ENCODE measurements at places on chromosomes 3 and 15.

DNA sequence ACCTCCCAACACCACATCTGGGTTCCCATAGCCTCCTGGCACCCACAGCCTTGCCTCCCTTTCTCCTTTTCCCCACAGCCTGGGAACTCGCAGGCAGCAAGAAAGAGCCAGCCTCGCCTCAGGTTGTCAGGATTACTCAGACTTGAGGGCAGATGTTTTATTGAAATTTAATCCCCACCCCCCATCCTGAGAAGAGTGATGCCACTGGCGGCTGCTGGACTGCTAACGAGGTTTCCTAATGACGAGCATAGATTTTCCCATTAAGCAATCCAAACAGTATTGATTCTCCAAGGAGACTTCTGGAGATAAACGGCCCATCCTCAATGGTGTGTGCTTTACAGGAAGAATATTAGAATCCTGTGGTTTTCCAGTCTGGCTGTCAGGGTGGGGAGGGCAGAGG, 13.7 kb downstream of the SHF start:
- DNase-seq, result no peak

- DNase-seq, result no peak
Measured at GRCh38 chr3:183430325-183430957, 2.0 kb upstream of the MCF2L2 start.

GRCh38 chr3:9935966-9936510, 2.4 kb downstream of the CRELD1 start:
- no peak for DNase-seq

- no peak for DNase-seq
Measured at GRCh38 chr3:160675566-160676124, 1.3 kb upstream of the ARL14 start.

GRCh38 chr3:83928391-83928790, 1030.4 kb upstream of the CADM2 start:
- DNase-seq, result no peak

DNA sequence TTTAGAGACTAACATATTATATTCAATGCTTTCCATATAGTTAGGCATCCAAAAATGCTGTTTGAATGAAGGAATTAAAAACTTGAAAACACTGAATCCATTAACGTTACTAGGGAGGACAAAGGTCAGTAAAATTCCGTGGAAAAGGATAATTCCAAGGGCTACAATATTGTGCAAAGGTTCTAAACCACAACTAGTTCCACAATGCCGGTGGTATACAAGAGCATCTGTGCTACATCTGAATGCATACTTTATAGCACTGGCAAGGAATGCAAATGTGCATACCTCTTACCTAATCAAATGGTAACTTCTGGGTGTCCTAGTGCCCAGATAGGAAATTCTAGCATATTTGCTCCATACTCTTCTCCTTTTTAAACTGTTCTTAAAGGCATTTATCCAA, 2.2 kb downstream of the ICE2 start:
- DNase-seq, result no peak

DNA sequence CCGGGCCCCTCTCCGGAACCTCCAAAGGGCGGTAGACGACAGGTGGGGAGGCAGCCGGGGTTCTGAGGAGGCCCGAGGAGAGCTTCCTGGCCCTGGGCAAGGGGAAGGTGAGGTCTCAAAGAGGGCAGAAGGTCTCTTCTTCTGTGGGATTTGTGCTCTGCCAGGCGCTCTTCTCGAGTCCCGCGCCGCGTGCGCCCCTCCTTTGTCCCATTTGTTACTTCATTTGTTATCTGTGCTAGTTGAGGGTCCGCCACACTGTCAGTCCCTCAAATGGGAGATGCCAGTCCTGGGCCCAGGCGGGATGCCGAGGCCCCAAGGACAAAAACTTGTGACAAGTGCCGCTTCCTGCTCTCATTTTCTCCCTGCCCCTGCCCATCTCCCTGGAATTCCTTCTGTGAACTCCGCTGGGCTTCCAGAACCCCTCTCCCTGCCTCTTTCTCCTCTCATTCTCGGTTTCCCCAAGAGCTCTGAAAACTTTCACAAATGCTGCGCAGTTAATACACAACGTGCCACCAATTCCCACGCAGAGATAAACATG, 1.5 kb downstream of the ST8SIA2 start:
- no peak for DNase-seq

GRCh38 chr3:58578873-58579272, 1.7 kb upstream of the FAM107A start:
- DNase-seq, result no peak

DNA sequence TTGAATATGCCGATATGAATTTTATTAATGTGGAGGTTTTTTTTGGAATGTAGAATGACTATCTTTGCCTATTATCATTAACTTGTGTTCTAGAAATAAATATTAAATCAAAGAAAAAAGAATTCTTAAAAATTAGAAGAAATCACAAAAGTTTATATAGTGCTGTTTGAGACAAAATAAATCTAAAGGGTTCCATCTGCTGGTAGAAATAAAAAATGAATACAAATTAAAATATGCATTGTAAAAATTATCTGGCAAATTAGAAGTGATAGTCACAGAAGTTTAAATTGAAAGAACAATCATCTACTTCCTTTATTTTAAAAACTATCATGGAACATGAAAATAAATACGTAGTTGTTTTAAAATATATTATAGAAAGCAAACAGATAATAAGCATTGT, 22.7 kb upstream of the ZBTB20 start:
- no peak for DNase-seq

GRCh38 chr3:50672656-50673055, 2.1 kb upstream of the DOCK3 start:
- DNase-seq, result no peak

DNA sequence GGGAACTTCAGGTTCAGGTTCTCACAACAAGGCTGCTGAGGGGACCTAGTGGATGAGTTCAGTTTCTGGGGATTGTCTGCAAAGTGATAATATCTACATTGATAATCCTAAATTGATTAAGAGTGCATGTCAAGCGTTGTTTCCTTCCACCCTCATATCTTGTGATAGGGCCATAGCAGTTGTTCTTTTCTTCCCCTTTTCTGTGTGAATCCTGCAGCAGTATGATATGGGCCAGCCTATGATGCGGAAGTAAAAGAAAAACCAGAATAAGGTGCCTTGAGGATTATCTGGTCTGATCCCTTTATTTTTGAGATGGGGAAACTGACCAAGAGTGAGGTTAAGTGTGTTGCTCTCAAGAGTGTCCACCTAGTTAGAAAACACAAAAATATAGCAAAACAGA, 86.2 kb downstream of the MITF start:
- DNase-seq, result no peak

DNA sequence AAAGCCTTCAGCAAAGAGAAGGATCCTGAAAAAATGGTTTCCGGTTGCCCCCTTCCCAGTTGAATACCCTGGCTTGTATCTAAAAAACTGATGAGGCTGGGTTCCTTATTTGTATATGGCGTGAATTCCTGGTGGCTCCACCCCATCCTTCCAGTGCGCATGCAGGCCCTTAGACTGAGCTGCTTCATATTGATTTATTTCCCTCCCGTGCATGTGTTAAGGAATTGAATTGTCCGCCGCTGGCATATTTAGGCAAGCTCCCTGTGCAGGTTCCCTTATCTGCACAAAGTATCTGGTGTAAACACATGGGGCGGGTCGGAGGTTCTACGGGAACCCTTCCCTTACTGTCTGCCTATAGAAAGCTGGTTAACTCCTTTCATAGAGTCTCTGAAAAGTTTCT, 362.4 kb downstream of the FEZF2 start:
- no peak for DNase-seq

DNA sequence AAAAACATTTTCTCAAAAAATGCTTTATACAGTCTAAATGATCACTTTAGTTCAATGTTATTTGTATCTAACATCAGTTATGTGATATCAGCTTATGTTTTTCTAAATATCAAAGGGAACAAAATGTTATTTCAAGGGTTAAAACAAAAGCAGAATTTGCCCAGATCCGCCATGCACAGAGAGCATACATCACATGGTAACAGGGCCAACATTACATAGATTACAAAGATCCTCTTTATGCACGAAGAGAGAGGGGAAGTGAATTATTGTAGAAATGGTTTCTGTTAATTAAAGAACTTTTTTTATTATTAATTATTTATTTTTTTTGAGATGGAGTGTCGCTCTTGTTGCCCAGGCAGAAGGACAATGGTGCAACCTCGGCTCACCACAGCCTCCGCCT, 100.8 kb upstream of the MME start:
- DNase-seq, result no peak

- no peak for DNase-seq
Measured at GRCh38 chr3:150341891-150342290, 66.2 kb upstream of the TSC22D2 start.

GRCh38 chr3:35760146-35760545, 120.8 kb downstream of the ARPP21 start:
- DNase-seq, result no peak

GRCh38 chr15:101242160-101242998, 9.5 kb downstream of the CHSY1 start:
- DNase-seq, result peak; percentile 16

- DNase-seq, result no peak
Measured at GRCh38 chr3:186467969-186468368, 76.2 kb downstream of the CRYGS start.

DNA sequence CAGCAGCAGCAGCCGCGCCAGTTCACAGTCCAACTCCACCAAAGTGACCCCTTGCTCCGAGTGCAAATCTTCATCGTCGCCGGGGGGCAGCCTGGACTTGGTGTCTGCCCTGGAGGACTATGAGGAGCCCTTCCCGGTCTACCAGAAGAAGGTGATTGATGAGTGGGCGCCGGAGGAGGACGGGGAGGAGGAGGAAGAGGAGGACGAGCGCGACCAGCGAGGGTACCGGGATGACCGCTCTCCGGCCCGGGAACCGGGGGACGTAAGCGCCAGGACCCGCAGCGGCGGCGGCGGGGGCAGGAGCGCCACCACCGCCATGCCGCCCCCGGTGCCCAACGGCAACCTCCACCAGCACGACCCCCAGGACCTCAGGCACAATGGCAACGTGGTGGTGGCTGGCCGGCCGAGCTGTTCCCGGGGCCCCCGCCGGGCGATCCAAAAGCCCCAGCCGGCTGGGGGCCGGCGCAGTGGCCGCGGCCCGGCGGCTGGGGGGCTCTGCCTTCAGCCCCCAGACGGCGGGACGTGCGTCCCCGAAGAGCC, 224.1 kb upstream of the IL12A start:
- no peak for DNase-seq

DNA sequence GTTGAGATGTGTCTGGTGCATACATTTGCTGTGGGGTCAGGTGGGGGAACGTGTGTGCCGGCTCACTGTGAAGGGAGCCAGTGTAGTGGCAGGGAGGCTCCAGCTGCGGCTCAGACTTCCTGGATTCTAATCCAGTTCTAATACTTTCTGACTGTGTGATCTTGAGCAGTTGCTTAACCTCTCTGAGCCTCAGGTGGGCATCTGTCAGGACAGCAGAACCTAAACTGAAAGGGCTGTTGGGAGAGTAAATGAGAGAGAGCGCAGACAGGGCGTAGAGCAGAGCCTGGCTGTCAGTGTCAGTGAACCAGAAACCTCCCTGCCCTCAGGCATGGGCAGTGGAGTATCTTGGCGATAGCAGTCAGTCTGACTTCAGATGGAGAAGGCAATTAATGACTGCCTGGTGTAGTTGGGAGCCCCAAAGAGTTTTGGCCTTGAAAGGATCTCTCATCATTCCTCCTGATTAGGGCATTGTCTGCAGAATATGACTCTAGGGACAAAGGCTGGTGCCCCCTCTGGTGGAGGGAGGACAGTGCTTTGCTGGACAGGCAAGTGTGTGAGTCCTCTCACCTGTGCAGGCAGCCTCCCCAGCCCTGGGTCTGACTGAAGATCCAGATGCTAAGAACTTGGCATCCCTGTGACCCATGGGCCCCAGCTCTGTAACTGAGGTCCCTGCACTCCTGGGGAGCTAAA, 9.6 kb downstream of the KBTBD13 start:
- DNase-seq, result no peak

DNA sequence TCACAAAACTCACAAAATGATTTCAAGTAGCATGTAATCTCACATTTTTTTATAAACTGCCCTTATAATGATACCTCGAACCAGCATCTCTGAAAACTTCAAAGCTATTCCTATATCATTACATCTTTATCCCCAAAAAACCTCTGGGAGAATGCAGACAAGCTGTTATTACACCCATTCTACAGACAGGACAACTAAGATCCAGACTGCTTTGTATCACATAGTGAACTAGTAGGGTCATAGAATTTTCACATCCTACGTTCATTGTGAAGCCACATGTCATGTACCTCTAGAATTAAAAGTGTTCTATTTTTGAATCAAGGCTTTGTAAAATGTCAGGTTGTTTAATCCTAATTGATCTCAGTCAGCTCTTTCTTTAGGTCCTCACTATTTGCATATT, 98.7 kb upstream of the RAP2B start:
- DNase-seq, result no peak

GRCh38 chr3:152589644-152590043, 245.3 kb upstream of the P2RY1 start:
- no peak for DNase-seq

Data from activated T-cell treated with anti-CD3 and anti-CD28 coated beads for 1 hour (primary cell).